ENCODE measurements at places on chromosomes 6 and 20.
A peak's percentile ranks its signal among the peaks of the same experiment; 100 is the strongest.

GRCh38 chr6:145838305-145838704 lies 23.7 kb upstream of the FBXO30 start:
- no peak overlapping the region for H3K27ac ChIP-seq
- no peaks in the 10 kb centered on the region for H3K36me3 ChIP-seq
- no peak for DNase-seq

DNA sequence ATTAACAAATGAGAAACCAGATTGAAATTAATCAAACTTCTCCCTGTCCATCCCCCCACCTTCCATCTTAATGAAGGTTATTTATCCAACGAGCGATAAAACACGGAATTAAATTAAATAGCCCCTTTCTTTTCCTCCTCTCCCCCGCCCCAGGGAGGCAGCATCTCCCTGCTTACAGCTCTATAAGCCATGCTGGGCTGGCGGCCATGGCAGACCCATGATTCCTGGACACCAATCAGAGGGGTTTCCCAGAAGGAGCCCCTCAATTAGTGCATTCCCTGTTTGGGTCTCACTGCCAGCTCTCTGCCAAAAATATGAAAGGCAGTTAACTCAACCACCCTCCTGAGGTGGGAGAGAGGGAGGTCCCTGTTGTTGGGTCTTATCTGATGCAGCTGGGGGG lies 33.8 kb downstream of the GRM4 start:
- H3K4me1 ChIP-seq: no peaks in the 10 kb centered on the region
- no peak overlapping the region for H3K4me3 ChIP-seq
- peaks cover 56% of the 10 kb centered on the region for H3K27me3 ChIP-seq
- no peak for DNase-seq
- no peaks in the 10 kb centered on the region for H3K36me3 ChIP-seq

- peak overlapping the region; percentile 43 for H3K27ac ChIP-seq
- peaks cover 10% of the 10 kb centered on the region for H3K4me1 ChIP-seq
- DNase-seq: no peak
- H3K27me3 ChIP-seq: peaks cover 4% of the 10 kb centered on the region
Measured at GRCh38 chr6:116550796-116551195, 2.8 kb upstream of the CALHM4 start.

- no peak overlapping the region for H3K27ac ChIP-seq
- H3K36me3 ChIP-seq: no peaks in the 10 kb centered on the region
- no peak overlapping the region for H3K4me3 ChIP-seq
- peaks cover 17% of the 10 kb centered on the region for H3K27me3 ChIP-seq
- DNase-seq: no peak
- peaks cover 21% of the 10 kb centered on the region for H3K4me1 ChIP-seq
Measured at GRCh38 chr6:167416676-167417430, 92.0 kb downstream of the TTLL2 start.

DNA sequence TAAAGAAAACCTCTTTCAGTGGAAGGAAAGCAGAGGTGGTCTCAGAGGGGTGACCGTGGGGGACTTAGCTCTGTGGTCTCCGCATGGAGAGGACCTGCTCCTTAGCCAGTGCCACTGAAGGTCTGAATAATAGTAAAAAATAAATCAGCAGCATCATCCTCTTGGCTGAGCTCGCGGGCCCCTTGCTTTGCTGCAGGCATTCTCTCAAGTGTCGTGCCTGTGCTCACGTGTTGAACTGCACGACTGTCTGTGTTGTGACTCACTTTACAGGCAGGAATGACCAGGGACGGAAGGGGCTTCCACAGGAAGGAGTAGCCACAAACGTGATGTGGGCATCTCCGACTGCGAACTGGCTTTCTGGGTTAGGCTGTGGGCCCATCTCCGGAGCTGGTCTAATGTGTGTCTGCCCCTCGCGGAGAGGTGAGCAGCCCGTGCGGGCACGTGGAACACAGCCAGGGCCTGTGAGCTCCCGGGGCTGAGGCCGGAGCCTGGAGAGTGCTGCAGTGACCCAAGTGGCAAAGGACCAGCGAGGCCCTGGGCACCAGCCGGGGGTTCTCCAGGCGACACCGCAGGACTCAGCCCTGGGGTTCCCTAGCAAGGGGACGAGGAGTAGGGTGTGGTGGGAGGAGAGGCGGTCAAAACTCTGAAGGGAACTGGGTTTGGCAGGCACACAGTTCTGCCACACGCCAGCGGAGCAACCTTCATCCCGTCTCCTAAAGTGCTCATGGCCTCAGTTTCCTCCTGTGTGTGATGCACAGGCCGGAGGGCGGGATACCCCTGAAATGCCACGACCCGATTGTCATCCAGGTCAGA lies 89.2 kb downstream of the RAMACL start:
- H3K4me3 ChIP-seq: no peak overlapping the region
- peaks cover 42% of the 10 kb centered on the region for H3K4me1 ChIP-seq
- DNase-seq: no peak
- H3K27ac ChIP-seq: no peak overlapping the region
- peaks cover 9% of the 10 kb centered on the region for H3K36me3 ChIP-seq
- peaks cover 9% of the 10 kb centered on the region for H3K27me3 ChIP-seq

GRCh38 chr6:144344646-144345045 lies 59.5 kb downstream of the UTRN start:
- H3K27ac ChIP-seq: peak overlapping the region; percentile 76
- no peak for DNase-seq
- H3K4me1 ChIP-seq: peaks cover 38% of the 10 kb centered on the region
- H3K27me3 ChIP-seq: peaks cover 6% of the 10 kb centered on the region

GRCh38 chr6:143762126-143762525 lies 81.0 kb upstream of the LTV1 start:
- H3K27ac ChIP-seq: no peak overlapping the region
- no peak for DNase-seq
- no peak overlapping the region for H3K4me3 ChIP-seq
- no peaks in the 10 kb centered on the region for H3K4me1 ChIP-seq
- H3K36me3 ChIP-seq: peaks cover 53% of the 10 kb centered on the region
- peaks cover under 1% of the 10 kb centered on the region for H3K27me3 ChIP-seq

DNA sequence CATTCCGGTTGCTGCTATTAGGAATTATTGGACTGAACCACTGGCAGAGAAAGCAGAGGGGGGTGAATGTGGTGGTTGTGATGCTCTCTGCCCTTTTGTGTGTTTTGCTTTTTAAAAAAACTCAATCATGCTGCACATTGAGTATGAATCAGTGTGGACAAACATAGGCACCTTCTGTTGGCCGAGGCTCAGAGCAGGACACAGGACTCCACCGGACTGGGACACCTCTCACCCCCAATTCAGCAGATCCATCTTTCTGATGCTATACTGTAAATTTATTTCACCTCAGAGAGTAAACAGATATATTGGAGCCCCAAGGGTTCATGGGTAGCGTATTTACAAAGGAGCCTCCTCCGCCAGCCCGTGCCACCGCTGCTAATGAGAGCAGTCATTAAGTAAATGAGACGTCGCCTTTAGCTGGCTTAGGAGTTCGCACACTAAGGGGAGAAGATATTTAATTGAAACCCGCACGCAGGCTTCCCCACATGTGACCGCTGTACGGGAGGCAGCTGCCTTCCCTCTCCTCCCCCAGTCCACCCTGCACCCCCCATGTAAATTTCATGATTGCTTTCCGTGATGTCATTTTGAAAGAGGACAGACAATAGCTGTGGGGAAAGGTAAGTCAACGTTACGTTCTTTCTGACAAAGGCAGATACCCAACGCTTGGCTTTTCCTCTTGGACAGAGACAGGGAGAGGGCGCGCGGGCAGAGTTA lies at the start of gene MYT1:
Gene MYT1, plus strand, starts transcription at position 330 of the 714 bp plus-strand sequence. CDS start 34,410 bp downstream, outside the sequence.
- H3K27ac ChIP-seq: no peak within 1 kb of the TSS
- H3K27me3 ChIP-seq: peaks cover 84% of the 10 kb centered on the region
- no peak within 1 kb of the TSS for H3K4me3 ChIP-seq
- DNase-seq: no peak

DNA sequence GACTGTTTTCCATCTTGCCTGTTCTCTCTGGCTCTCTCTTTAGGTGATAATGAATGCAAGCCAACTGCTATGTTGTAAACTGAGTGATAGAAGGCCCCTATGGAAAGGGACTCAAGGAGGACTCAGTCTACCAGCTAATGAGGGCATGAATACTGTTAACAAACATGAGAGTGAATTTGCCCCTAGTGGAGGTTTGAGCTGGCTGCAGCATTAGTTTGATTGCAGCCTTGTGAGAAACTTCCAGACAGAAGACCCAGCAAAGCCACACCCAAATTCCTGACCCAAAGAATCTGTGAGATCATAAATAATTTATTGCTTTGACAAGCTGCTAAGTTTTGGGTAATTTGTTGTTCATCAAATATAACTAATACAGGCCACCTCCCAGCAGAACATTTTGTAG lies 50.0 kb upstream of the PLCB1 start:
- no peaks in the 10 kb centered on the region for H3K27me3 ChIP-seq
- no peaks in the 10 kb centered on the region for H3K4me1 ChIP-seq
- H3K36me3 ChIP-seq: no peaks in the 10 kb centered on the region
- H3K27ac ChIP-seq: no peak overlapping the region
- DNase-seq: no peak
- no peak overlapping the region for H3K4me3 ChIP-seq

DNA sequence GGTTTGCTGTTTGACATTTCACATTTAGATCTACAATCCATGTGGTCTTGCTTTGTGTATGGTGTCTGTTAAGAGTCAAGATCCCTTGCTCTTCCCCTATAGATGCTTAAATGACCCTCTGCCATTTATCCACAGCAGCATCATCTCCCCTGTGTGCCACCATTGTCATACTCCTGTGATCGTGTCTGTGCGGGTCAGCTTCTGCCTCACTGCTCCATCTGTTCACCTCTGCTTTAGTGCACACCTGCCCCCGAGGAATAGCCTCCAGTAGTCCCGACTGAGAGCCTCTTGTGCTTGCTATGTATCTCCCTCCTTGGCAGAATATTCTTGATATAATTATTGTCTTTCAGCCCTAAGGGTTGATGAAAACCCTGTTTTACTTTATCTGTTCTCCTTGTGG lies 551.2 kb downstream of the CDH26 start:
- H3K36me3 ChIP-seq: no peaks in the 10 kb centered on the region
- no peak overlapping the region for H3K27ac ChIP-seq

DNA sequence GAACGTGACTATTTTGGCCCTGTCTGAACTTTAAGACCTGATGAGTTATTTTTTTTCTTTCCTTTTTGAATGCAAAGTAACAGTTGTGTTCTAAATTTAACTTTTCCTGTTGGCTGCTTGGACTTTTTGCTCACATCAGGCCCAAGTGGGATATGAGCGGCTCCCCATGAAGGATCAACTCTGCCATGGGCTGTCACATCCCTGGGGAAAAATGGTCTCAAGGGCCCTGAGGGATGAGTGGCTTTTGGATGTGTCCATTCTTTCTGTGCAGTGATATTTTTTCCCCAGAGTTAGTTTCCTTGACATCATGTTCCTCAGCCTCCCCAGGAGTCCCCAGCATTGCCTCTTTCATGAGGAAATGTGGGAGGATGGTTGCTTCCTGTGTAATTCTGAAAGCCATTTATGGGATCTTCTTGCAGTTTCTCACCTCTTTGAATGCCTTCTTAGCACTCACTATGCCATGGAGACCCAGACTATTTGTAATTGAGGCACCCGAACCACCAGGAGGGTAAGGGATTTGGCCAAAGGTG lies 92.5 kb downstream of the SLC24A3 start:
- no peak overlapping the region for H3K4me3 ChIP-seq
- no peaks in the 10 kb centered on the region for H3K4me1 ChIP-seq
- DNase-seq: no peak

DNA sequence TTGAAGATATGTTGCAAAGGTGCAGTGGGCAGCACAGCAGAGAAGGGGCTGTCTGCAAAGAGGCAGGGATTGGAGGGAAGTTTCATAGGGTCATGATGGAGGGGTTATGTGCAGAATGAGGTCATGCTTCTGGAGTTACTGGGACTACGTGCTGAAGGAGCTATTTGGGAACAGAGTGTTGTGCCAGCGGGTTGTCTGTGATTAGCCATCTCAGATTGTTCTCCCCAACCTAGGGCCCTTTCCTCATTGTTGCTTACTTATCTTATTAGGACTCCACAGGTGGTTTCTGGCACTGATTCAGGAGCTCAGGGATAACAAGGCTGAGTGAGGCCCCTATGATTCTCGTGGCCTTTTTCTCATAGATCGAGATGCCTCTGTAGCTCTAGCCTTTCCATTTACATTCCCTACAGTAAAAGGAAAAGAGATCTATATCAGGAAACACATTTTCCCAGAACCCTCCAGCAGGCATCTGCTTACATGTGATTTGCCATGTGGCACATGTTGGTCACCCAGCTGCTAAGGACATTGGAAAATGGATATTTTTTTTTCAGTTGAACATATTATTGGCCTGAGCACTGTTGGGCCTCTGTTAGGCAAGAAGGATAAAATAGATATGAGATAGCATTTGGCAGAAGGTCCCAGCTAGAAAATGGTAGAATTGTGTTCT lies 429.6 kb upstream of the PLCB4 start:
- H3K36me3 ChIP-seq: peaks cover 17% of the 10 kb centered on the region
- no peak overlapping the region for H3K27ac ChIP-seq
- H3K4me3 ChIP-seq: no peak overlapping the region
- DNase-seq: no peak
- H3K27me3 ChIP-seq: peaks cover 3% of the 10 kb centered on the region

GRCh38 chr6:13492357-13492756 lies 5.0 kb upstream of the GFOD1 start:
- DNase-seq: no peak
- H3K4me1 ChIP-seq: peaks cover 30% of the 10 kb centered on the region
- no peaks in the 10 kb centered on the region for H3K36me3 ChIP-seq
- peaks cover 27% of the 10 kb centered on the region for H3K27me3 ChIP-seq
- H3K27ac ChIP-seq: no peak overlapping the region

DNA sequence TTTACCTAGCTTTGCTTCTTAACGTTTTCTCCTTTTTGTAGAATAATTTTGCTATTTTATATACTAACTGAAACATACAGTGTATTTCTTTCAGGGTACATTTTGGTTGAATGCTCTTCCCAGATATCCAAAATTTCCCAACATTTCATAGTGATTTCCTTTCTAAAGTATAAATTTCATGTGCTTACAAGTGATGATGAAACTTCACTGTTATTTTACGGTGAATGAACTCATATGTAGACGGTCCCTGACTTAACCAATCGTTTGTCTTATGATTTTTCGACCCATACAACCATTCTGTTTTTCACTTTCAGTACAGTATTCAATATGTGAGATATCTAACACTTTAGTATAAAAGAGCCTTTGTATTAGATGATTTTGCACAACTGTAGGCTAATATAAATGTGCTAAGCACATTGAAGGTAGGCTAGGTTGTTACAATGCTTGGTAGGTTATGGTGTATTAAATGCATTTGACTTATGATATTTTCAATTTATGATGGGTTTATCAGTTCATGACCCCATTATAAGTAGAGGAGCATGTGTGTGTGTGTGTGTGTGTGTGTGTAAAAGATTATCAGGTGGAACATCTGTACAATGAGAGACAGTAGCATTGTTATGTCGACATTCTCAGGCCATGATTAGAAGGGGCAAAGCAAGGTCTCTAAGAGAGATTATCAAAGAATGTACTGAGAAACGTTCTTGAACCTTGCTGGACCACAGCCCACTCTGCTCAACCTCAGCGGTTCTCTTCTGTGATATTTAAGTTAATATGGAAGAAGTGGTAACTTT lies 20.9 kb downstream of the HIVEP1 start:
- peaks cover 73% of the 10 kb centered on the region for H3K36me3 ChIP-seq
- peaks cover 16% of the 10 kb centered on the region for H3K4me1 ChIP-seq
- H3K27ac ChIP-seq: no peak overlapping the region
- DNase-seq: no peak
- no peak overlapping the region for H3K4me3 ChIP-seq

GRCh38 chr20:36313476-36313875 lies 7.3 kb downstream of the DLGAP4 start:
- peaks cover 52% of the 10 kb centered on the region for H3K27me3 ChIP-seq
- no peaks in the 10 kb centered on the region for H3K4me1 ChIP-seq
- H3K4me3 ChIP-seq: no peak overlapping the region
- no peak for DNase-seq
- H3K27ac ChIP-seq: no peak overlapping the region
- no peaks in the 10 kb centered on the region for H3K36me3 ChIP-seq

GRCh38 chr6:7578516-7578915 lies 11.5 kb upstream of the SNRNP48 start:
- H3K4me3 ChIP-seq: no peak overlapping the region
- H3K27me3 ChIP-seq: no peaks in the 10 kb centered on the region
- H3K4me1 ChIP-seq: no peaks in the 10 kb centered on the region
- no peak overlapping the region for H3K27ac ChIP-seq
